Activated T-cell treated with anti-CD3 and anti-CD28 coated beads, Interleukin-2, amount 50 U/mL, for 24 hours (primary cell): ENCODE measurements at places on chromosomes 1 and 21.

DNA sequence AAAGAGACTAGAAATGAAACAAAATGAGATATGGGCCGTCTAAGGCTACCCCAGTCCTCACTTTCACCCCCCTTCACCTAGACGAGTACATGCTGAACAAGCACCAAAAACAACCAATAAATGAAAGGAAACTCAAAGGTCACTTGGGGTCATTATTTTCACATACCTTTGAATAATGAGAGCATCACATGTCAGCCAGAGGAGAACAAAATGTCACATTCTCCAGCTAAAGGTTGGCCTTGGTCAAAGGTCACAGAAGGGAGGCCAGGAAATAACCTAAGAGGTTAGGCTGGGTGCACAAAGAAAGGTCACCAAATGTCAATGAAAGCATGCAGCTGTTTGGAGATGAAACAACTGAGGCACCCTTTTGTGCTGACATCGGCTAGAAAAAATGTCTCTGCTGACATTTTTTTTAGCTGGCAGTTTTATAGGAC lies 288.7 kb upstream of the USP25 start:
- no peak for DNase-seq
- H3K4me1 ChIP-seq, result peaks cover 24% of the 10 kb centered on the region
- no peaks in the 10 kb centered on the region for H3K36me3 ChIP-seq

- peaks cover 14% of the 10 kb centered on the region for H3K4me1 ChIP-seq
- no peak for DNase-seq
- no peaks in the 10 kb centered on the region for H3K36me3 ChIP-seq
These were observed 56.6 kb downstream of the ATP1B1 start for GRCh38 chr1:169163059-169163458.

DNA sequence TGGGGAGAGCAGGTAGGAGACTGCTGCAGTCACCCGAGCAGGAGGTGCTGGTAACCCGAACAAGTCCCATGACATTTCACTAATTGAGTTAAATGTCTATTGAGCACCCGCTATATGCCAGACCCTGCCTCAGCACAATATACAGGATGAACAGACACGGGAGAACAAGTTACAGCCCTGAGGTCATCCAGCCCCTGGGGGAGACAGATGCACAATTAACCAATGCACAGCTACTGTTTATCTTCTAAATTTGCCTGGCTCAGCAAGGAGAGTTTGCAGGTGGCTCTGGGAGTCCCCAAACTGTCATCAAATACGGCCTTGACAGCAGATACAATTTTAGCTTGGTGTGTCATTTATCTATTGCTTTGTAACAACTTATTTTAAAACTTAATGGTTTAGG lies 18.1 kb downstream of the CITED4 start:
- H3K4me3 ChIP-seq, result no peak overlapping the region
- DNase-seq, result no peak
- no peak overlapping the region for H3K27ac ChIP-seq
- H3K36me3 ChIP-seq, result no peaks in the 10 kb centered on the region
- H3K27me3 ChIP-seq, result no peaks in the 10 kb centered on the region

GRCh38 chr1:102420034-102420433 lies 423.3 kb upstream of the OLFM3 start:
- no peaks in the 10 kb centered on the region for H3K4me1 ChIP-seq
- H3K27ac ChIP-seq, result no peak overlapping the region
- H3K4me3 ChIP-seq, result no peak overlapping the region
- no peak for DNase-seq
- no peaks in the 10 kb centered on the region for H3K36me3 ChIP-seq

DNA sequence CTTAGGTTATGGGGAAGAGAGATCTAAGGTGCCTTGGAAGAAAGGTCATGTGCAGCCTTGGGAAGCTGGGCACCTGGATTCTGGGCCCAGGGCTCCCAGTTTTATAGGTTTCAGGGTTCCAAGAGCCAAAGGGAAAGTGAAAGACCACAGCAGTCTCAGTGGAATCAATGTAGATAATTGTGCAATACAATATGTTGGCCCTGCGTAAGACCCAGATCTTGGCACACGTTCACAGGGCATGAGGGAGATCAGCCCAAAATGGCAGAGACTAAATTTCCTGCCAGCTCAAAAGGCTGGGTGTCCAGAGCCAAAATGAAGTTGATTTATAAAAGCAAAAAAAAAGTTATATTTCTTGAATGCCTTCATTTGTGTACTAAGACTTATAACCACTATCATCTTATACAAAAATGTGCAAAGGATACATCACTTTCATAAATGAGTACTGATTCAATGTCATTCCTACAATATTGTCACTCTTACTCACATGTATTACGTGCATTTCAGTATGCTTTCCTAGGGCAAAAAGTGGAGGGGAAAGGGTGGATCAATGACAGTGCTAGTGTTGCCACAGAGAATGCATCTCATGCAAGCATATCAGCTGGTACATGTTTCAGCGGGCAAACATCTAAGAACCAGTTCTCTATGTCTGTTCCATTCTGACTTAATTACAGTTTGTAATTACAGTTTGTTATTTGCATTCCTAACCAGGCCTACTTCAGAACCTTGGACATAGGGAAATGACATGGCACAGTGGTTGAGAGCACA lies 22.5 kb upstream of the NPL start:
- no peak overlapping the region for H3K4me3 ChIP-seq
- no peak overlapping the region for H3K27ac ChIP-seq
- peaks cover 21% of the 10 kb centered on the region for H3K27me3 ChIP-seq
- H3K4me1 ChIP-seq, result no peaks in the 10 kb centered on the region
- DNase-seq, result no peak
- no peaks in the 10 kb centered on the region for H3K36me3 ChIP-seq

- peaks cover 3% of the 10 kb centered on the region for H3K4me1 ChIP-seq
- DNase-seq, result no peak
- H3K27ac ChIP-seq, result no peak overlapping the region
- H3K27me3 ChIP-seq, result peaks cover 39% of the 10 kb centered on the region
- no peak overlapping the region for H3K4me3 ChIP-seq
- no peaks in the 10 kb centered on the region for H3K36me3 ChIP-seq
These were observed 105.7 kb upstream of the GUCA2B start for GRCh38 chr1:42047508-42047880.

- no peak for DNase-seq
- H3K36me3 ChIP-seq, result peaks cover 22% of the 10 kb centered on the region
- H3K27me3 ChIP-seq, result no peaks in the 10 kb centered on the region
- no peaks in the 10 kb centered on the region for H3K4me1 ChIP-seq
- H3K27ac ChIP-seq, result no peak overlapping the region
These were observed 27.4 kb downstream of the SNRPE start for GRCh38 chr1:203888807-203889251.

- H3K27me3 ChIP-seq, result no peaks in the 10 kb centered on the region
- no peak overlapping the region for H3K27ac ChIP-seq
- no peak overlapping the region for H3K4me3 ChIP-seq
- no peaks in the 10 kb centered on the region for H3K4me1 ChIP-seq
- no peaks in the 10 kb centered on the region for H3K36me3 ChIP-seq
These were observed 285.9 kb upstream of the C1orf87 start for GRCh38 chr1:60359431-60359830.

- no peak overlapping the region for H3K27ac ChIP-seq
- no peaks in the 10 kb centered on the region for H3K4me1 ChIP-seq
- no peaks in the 10 kb centered on the region for H3K27me3 ChIP-seq
These were observed 5.4 kb upstream of the NBPF1 start for GRCh38 chr1:16618719-16619118.

DNA sequence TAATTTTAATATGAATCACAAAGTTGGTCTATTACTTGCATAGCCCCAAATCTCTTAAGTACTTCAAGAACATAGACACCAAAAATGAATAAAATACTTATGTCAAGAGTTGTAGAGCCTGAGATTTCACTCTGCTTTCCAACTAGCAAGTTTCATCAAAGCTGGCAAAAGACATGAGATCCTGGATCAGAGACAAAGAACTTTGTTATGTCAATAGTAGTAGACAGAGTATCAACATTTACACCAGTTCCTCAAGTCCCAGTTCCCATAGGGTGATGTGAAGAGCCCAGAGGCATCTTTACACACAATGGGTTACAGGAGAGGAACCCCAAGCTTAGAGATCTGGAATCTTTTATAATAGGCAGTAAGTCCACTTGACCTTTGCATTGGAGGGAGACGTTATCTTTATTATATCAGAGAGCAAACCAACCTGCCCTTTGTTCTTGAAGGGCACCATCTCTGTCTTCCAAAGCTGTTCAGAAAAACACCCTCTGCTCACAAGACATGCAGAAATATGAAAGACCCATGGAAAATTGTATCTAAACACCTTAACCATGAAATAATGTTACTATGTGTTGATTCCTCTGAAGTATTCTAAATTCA lies 174.4 kb upstream of the GALNT2 start:
- DNase-seq, result no peak
- no peak overlapping the region for H3K27ac ChIP-seq
- no peaks in the 10 kb centered on the region for H3K4me1 ChIP-seq
- peaks cover 55% of the 10 kb centered on the region for H3K27me3 ChIP-seq
- no peak overlapping the region for H3K4me3 ChIP-seq

- no peak for DNase-seq
- no peaks in the 10 kb centered on the region for H3K36me3 ChIP-seq
- H3K4me1 ChIP-seq, result peaks cover 3% of the 10 kb centered on the region
These were observed 101.3 kb upstream of the USP24 start for GRCh38 chr1:55316502-55316901.

GRCh38 chr1:41728403-41729202 lies 190.1 kb downstream of the HIVEP3 start:
- DNase-seq, result peak; percentile 75
- H3K27me3 ChIP-seq, result no peaks in the 10 kb centered on the region
- H3K27ac ChIP-seq, result peak overlapping the region; percentile 88
- H3K36me3 ChIP-seq, result no peaks in the 10 kb centered on the region
- H3K4me3 ChIP-seq, result no peak overlapping the region

DNA sequence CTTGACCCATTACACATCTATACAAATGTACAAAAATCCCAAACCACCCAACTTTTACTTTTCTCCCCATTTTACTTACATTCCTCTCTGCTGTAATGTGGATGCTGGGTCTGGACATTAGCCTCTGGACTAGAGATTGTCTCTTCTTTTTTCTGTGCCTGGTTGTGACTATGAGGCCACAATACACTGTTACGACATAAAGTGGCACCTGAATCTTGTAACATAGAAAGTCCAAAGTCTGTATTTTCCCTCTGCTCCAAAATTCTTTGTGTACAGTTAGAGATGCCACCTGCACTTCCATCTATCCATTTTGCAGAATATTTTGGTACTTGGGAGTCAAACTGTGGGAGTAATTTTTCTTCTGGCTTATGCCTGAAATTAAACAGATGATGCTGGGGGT lies 22.7 kb downstream of the C21orf91 start:
- peaks cover 69% of the 10 kb centered on the region for H3K4me1 ChIP-seq
- H3K27me3 ChIP-seq, result no peaks in the 10 kb centered on the region
- H3K27ac ChIP-seq, result peak overlapping the region; percentile 78
- peaks cover 67% of the 10 kb centered on the region for H3K36me3 ChIP-seq
- no peak for DNase-seq

GRCh38 chr1:156751451-156751756 lies at the start of gene HDGF:
HDGF (minus strand) TSS chr1:156751675; CDS start chr1:156751429, 246 bp downstream.
- H3K27ac ChIP-seq, result peak within 1 kb of the TSS; percentile 96
- DNase-seq, result no peak
- peak within 1 kb of the TSS; percentile 95 for H3K4me3 ChIP-seq
- peaks cover 49% of the 10 kb centered on the region for H3K36me3 ChIP-seq
- no peaks in the 10 kb centered on the region for H3K27me3 ChIP-seq

DNA sequence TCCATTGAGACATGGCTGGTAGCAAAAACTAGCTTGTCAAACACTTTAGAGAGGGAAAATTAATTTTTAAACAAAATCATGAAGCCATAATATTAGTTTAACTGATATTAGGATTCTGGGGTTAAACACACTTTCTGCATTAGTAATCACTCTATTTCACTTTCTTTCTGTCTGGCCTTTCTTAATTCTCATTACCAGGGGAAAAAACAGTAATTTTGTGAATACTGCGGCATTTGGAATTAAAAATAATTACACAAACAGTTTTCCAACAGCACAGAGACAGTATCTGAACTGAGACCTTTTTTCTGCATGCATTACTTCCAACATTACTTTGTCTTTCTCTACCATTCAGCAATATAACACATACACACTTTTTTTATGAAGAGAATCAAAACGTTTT lies 190.6 kb downstream of the MRPL39 start:
- H3K36me3 ChIP-seq, result peaks cover 71% of the 10 kb centered on the region
- no peak overlapping the region for H3K27ac ChIP-seq
- peaks cover 45% of the 10 kb centered on the region for H3K4me1 ChIP-seq
- no peak overlapping the region for H3K4me3 ChIP-seq
- H3K27me3 ChIP-seq, result no peaks in the 10 kb centered on the region

- no peak overlapping the region for H3K4me3 ChIP-seq
- no peaks in the 10 kb centered on the region for H3K4me1 ChIP-seq
- DNase-seq, result no peak
- H3K27ac ChIP-seq, result no peak overlapping the region
These were observed 69.8 kb downstream of the TNR start for GRCh38 chr1:175673371-175674150.

DNA sequence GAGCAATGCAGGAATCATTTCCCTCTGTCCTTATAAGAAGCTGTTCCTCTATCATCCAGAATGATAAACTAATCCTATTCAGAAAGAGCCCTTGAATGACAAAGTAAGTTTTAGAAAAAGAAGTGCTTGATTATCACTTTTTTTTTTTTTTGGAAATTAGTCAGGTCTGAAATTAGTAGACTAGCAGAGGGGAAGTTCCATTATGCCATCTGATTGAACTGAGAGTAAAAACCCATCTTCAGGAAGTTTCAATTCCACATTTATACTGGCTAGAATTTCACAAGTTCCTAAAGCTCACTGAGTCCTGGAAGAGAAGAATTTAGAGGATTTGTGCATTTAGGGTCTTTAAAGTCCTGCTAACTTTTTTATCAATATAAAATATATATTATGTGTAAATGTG lies 128.8 kb upstream of the COA6 start:
- H3K4me1 ChIP-seq, result peaks cover 13% of the 10 kb centered on the region
- H3K4me3 ChIP-seq, result no peak overlapping the region
- peaks cover 35% of the 10 kb centered on the region for H3K27me3 ChIP-seq
- no peak overlapping the region for H3K27ac ChIP-seq

GRCh38 chr1:68378296-68379084 lies 71.3 kb downstream of the RPE65 start:
- DNase-seq, result no peak
- no peaks in the 10 kb centered on the region for H3K4me1 ChIP-seq
- H3K27me3 ChIP-seq, result no peaks in the 10 kb centered on the region
- no peak overlapping the region for H3K27ac ChIP-seq
- H3K4me3 ChIP-seq, result no peak overlapping the region

DNA sequence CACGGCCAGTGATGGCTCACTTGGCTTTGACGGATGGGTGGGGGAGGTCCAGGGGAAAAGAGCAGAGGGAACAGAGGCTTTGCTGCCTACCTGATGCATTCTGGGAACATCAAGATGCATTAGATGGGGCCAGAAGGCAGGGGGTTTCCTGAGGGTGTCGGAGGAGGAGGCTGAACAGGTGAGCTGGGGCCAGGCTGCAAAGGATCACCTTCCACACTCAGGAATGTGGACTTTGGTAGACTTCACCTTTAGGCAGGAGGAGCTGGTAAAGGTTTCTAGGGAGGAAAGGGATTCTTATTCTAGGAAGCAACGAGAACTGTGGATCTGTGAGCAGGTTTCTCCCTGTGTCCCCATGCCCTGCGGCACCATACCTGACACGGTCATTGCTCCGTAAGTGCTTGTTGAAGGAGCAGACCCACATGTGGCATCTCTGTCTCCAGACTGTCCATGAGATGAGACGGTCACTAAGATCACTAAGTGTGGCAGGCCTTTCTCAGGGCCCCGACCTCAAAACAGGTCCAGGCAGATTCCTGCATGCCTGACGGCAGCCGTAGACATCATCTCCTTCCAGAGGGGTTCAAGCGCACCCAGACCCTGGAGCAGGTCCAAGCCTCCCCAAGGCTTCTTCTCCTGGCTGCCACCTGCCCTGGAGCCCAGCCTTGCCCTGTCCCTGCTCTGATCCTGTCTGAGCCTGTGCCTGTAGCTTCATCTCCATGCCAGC lies 89.1 kb upstream of the SLC25A33 start:
- H3K4me1 ChIP-seq, result no peaks in the 10 kb centered on the region
- no peak for DNase-seq
- no peak overlapping the region for H3K4me3 ChIP-seq
- H3K36me3 ChIP-seq, result no peaks in the 10 kb centered on the region
